ENCODE measurements at places on chromosomes 6 and 20.

DNA sequence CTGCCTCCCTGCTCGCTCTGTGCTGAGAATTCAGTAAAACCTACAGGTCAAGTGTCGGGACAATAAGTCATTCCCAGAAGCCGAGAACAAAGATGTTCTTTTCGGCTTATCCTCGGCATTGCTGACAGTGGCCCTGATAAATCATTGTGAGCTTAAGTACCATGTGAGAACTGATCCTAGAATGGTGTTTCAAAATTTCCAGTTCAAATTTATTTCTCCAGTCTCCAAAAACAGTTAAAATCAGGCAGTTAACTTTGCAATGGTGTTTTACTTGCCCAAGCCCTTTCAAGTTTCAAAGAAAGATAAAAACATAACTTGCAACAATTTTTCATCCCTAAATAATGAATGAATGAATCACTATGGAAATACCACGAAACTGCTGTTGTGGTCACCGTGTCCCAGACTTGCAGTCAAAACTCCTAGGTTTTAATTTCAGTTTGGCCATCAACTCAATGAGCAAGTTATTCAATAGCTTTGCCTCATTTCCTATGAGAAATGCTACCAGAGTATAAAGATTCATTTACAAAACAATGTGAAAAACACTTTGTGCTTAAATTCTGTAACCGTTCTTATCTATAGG, 4.3 kb downstream of the ATP5F1E start:
- DNase-seq, result no peak

- DNase-seq, result no peak
Measured at GRCh38 chr6:43848671-43849391, 78.8 kb downstream of the VEGFA start.

DNA sequence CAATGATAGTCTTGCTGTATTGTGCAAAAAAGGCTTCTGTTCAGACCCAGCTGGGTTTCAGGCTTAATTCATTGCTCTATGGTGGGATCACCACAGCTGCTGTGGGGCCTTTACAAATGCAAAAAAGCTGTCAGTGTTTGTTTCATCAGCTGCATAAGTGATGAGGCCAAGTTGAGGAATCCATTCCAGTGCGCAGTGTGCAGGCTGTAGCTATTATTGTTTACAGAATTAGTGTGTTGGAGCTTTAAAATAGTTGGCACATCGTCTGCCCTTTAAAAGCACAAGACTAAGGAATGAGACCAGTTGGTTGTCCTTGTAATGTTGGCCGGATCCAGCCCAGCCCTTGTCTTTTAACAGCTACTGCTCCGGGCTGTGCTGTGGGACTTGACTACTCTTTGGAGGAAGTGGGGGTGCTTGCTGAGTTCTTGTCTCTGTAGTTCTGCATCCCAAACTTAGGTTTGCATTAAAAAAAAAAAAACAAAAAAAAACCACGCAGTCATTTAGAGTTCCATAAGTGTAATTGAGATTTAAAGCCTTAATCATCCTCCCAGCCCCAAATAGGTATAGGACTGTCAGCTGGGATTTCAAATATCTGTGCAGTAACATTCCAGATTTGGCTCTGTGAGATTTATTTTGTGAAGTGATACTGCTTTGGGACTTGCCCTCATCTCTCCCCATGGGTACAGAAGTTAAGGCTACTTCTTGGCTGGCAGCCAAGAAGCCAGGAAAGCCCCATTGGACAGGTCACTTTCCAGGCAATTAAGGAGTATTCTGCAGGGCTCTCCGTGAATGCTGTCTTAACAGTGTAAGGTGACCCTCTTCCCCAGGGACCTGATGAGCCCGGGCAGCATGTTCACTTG, 19.3 kb downstream of the JARID2 start:
- no peak for DNase-seq

- DNase-seq, result no peak
Measured at GRCh38 chr6:7147051-7147671, 39.4 kb downstream of the RREB1 start.

GRCh38 chr6:142318714-142319113, 16.9 kb downstream of the ADGRG6 start:
- no peak for DNase-seq

DNA sequence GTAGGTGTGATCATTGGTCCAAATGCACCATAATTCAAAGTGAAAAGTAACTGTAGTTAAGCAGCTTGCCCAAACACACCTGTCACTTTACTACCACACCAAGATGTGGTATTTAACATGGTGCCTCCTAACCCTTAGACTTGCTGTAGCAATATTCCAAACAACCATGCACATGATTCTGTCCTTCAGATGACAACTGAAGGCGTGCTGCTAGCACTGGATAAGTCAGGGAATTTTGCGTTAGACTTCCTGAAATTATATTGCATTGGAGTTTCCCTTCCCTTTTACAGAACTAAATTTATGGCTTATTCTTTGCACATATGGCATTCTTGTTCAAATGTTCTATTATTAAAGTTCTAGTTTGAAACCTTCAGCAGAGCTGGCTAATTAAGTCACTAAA, 106.2 kb downstream of the ARHGAP18 start:
- DNase-seq, result no peak

DNA sequence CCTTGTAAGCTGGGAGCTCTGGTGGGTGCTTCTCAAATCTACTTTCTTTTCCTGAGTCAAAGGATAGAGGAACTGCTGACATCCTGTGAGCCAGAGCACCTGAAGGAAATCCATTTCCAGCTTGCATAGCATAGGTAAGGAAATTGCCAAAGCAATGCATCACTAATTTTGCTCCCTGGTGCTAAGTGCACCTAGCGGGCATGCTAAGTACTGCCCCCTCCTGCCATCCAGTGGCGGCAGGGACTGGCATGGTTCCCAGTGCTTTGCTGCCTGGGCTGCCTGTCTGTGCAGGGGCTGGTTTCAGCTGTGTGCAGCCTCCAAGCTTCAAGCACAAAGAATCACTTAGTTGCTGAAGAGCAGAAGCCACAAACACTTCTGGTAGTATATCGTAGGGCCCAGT, 63.9 kb downstream of the FARS2 start:
- no peak for DNase-seq

Data from NCI-H2081 (cell line).